Neuronal stem cell (in vitro differentiated cells): ENCODE measurements at places on chromosomes 3 and 15.

DNA sequence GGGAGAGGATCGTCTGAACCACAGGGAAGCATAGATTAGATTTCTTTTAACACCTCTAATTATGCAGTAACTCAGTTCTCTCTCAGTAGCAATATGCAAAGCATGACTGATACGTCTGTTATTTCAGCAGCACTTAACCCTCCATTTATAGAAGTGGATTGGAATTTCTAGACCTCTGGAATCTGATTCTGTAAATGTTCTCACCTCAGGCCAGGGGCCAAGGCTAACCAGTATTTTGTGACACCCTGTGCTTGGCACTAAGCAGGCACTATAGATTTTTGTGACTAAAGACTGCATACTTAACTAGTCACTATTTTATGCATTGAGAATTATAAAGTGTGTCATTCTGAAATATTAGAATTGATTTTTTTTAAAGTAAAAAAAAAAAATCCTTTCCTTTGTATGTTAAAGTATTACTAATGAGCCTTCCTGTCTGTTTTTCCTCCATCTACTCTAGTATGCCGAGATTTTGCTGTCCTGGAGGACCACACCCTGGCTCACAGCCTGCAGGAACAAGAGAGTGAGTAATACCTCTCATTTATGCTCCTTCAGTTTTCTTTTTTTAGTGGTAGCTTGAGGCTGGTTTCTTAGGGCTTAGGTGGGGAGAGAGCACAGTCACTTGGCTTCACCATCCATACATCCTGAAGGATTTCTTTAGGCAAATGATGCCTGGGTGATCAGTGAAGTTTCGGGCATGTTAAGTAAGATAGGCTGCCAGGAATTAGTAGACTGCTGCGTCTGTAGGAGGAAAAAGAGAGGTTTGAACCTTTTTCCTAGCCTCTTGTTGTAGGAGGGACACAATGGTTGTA lies 26.5 kb upstream of the UTS2B start:
- no peak for DNase-seq

- DNase-seq: no peak
Observed at GRCh38 chr3:13134879-13135206, 61.6 kb upstream of the IQSEC1 start.

DNA sequence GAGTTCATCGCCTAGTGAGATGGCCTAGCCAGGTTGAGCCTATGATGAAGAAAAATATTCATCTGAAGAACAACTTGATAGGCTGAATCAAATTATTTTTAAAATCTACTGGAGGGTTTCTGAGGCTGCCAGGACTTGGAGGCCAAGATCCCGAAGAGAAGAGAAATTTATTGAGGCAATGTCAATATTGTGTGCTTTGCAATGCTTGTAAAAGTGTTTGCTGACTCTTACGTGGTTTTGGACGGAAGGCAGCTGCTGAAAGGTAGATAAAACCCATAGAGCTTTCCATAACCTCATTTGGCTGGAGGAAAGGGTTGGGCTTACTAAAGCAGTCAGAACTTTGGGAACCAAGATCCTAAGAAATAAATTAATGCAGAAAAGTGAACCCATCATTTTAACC lies 361.0 kb upstream of the IL12A start:
- no peak for DNase-seq

DNA sequence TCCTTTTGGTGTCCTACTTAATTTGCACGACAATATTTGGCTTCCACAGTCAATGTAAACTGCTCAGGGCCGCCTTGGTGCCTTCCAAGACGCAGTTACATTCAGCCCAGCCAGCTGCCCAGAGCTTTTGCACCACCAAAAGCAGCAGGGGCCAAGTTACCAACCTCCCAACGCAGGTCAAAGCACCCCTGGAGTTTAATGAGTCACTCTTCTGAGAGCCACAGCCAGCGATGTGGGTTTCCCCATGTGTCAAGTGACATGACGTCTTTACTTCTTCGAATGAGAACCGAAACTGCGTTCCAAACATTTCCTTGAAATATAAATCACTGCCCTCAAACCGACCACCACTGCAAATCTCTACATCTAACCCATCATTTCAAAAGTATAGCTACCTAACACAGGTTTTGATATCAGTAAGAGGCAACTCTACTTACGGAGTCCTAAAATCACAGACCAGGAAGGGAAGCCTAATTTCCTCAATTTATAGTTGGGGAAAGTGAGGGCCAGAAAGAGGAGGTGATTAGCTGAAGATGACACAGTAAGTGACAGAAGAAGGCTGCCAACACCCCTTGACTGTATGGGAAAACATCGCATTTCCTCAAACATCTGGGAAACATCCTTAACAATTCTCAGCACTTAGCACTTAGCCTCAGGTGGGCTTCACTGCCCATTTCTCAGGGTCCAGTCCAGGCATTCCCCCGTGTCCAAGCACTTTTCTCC lies 24.5 kb downstream of the MB21D2 start:
- DNase-seq: no peak

- no peak for DNase-seq
Observed at GRCh38 chr3:42668793-42669217, 15.3 kb downstream of the ZBTB47 start.

- DNase-seq: no peak
Observed at GRCh38 chr15:67319961-67320360, 65.4 kb downstream of the IQCH start.

- no peak for DNase-seq
Observed at GRCh38 chr3:63995086-63995485, 28.2 kb downstream of the PSMD6 start.

DNA sequence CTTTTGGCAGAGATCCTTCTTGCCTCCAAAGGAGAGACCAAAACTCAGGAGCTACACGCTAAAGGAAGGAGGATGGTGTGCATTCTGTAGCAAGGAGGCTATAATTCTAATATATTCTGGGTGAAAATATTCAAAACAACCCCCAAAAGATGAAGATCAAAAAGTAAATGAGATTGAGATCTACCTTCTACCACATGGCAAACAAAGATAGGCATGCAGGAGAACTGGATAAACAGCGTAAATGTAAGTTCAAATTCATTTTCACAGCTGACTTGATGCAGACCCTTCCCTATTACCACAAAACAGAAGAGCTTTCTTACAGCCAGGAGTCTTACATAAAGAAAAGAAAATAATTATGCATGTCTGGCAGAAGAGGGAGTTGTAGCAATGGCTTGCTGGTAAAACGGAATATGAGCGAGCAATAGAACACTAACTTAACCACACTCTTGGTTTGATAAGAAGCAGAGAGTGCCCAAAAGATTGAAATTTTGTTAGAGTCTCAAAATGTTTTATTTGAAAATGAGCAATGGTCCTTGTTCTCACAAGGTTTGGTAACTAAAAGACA lies 272.7 kb downstream of the MECOM start:
- no peak for DNase-seq

- peak; percentile 26 for DNase-seq
Observed at GRCh38 chr3:114454551-114455251, 160.9 kb downstream of the TIGIT start.

DNA sequence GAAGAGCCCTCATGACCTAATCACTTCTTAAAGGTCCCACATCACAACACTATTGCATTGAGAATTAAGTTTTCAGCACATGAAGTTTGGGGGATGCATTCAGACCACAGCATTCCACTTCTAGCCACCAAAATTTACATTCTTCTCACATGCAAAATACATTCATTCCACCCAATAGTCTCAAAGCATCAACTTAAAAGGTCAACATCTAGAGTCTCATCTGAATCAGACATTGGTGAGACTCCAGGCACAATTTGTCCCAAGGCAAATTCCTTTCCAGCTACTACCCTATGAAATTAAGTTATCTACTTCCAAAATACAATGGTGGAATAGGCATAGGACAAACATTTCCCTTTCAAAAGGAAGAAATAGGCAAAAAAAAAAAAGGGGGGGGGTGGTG lies 64.9 kb downstream of the PLSCR2 start:
- no peak for DNase-seq

GRCh38 chr3:143031327-143031726 lies 30.0 kb downstream of the U2SURP start:
- no peak for DNase-seq

- no peak for DNase-seq
Observed at GRCh38 chr15:99029341-99030144, 22.0 kb upstream of the PGPEP1L start.

- DNase-seq: no peak
Observed at GRCh38 chr3:71511446-71511845, 72.1 kb downstream of the FOXP1 start.

- no peak for DNase-seq
Observed at GRCh38 chr3:149545049-149545448, 70.6 kb downstream of the TM4SF4 start.

DNA sequence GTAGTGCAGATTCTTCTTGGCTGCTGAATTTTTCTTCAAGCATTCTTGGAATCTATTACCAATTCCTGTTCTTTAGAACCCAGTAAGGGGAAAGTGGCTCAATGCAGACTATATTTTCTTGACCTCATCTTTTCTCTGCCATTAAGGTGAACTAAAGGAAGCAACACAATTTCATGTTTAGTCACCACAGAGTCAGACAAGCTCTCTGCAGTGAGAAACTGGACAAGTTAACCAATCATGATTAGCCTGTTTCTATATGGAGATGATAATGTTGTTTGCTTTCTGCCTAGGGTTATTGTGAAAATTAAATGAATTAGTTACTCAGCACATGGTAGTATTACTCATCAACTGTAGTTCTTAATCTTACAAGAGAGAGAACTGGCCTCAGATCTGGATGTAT lies 1075.1 kb downstream of the AGBL1 start:
- DNase-seq: no peak

- DNase-seq: no peak
Observed at GRCh38 chr3:30007668-30008067, 598.7 kb upstream of the TGFBR2 start.

- DNase-seq: no peak
Observed at GRCh38 chr15:43067717-43068461, 37.9 kb downstream of the UBR1 start.

- no peak for DNase-seq
Observed at GRCh38 chr3:62238003-62238402, 135.3 kb downstream of the FEZF2 start.

GRCh38 chr3:23170291-23170690 lies 32.8 kb upstream of the UBE2E2 start:
- no peak for DNase-seq

- DNase-seq: peak; percentile 69
Observed at GRCh38 chr3:195106418-195106906, 164.5 kb downstream of the XXYLT1 start.

- peak; percentile 18 for DNase-seq
Observed at GRCh38 chr3:41881233-41881821, 80.6 kb downstream of the ULK4 start.

GRCh38 chr3:27888562-27888961 lies 166.4 kb upstream of the EOMES start:
- no peak for DNase-seq

- DNase-seq: no peak
Observed at GRCh38 chr3:27758083-27758482, 36.0 kb upstream of the EOMES start.

GRCh38 chr3:171470714-171471227 lies 10.6 kb upstream of the TNIK start:
- no peak for DNase-seq

- DNase-seq: no peak
Observed at GRCh38 chr3:112467539-112467938, 31.7 kb downstream of the BTLA start.

DNA sequence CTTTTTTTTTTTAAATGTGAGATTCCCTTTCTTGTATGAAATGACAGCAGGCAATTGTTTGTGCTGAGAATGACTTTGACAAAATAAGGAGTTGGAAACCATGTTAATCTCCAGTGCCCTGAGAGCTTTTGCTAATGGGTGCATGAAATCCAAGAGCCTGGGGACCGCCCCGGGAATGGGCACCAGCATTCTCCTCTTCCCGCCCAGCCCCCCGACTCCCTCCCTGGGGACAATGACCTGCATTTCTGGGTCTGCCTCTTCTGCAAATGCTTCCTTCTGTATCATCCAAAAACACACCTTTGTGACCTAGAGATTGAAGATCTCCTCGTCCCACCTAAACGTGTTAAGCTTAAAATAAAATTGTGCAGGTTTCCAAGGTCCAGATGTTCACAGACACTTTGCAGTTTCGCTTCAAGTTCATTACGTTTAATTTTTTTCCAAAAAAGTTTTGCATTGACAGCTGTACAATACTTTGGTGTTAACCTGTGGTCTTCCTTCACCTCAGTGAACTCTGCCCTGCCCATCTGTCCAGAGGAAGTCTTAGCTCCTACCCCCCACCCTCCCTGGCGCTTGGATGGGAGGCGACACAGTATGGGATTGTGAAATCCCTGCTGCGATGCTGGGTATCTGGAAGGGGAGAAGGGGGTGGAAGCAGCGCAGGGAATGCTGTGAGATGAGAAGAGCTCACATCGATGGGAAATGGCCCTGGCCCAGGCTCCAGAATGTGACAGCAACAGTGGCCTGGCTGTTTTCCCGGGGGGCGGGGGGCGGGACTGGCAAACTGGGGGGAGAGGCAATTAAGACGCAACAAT lies 50.1 kb downstream of the TLE3 start:
- DNase-seq: no peak

DNA sequence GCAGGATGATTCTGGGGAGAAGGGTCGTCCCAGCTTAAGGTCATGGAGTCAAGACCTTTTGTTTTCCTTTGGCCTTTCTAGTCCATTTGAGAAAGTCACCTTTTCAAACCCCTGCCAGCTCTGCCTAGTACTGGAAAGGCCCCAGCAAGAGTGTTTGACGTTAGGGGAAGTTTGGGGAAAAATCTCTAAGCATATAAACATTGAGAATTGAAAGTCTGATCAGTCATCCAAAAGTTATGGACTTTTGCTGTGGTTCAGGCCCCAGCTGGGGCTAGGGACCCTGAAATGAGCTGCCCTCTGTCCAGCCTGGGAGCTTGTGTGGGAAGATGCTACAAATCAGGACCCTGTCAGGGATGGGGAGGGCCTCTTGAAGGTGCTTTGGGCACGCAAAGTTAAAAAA lies 21.6 kb downstream of the SLC6A6 start:
- DNase-seq: no peak

- DNase-seq: no peak
Observed at GRCh38 chr3:175940881-175941280, 1081.7 kb downstream of the NAALADL2 start.

GRCh38 chr3:171156401-171157010 lies 130.0 kb upstream of the SLC2A2 start:
- DNase-seq: no peak

DNA sequence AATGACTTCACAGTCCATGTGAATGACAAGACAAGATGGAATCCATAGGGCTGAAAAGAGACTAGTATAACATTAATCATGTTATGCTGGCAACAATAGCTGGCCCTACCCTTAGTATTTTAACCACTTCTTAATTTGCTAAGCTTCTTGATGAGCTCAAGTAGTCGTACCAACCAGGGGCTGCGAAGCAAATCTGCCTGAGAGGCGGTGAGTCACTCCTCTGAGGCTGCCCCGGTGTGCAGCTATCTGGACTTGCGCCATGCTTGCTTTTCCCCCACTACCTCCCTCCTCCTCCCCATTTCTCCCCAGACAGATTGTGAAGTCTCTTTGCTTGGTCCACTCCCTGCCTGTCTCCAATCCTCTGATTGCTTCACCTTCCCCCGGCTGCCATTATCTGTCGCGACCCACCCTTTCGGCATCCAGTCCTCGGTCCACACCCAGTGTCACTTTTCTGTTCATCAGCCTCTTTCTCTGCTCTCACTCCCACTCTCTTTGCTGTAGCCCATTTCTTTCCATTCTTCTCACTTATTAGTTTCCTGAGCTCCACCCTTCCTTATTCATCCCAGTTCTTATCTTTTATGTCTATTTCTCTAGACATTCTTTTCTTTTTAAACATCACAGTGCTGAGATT lies 42.7 kb downstream of the DUT start:
- DNase-seq: no peak

- DNase-seq: no peak
Observed at GRCh38 chr3:129576514-129577352, 29.7 kb downstream of the PLXND1 start.
